Activated T-cell treated with anti-CD3 and anti-CD28 coated beads for 24 hours (primary cell): ENCODE measurements at places on chromosomes 7 and 10.

DNA sequence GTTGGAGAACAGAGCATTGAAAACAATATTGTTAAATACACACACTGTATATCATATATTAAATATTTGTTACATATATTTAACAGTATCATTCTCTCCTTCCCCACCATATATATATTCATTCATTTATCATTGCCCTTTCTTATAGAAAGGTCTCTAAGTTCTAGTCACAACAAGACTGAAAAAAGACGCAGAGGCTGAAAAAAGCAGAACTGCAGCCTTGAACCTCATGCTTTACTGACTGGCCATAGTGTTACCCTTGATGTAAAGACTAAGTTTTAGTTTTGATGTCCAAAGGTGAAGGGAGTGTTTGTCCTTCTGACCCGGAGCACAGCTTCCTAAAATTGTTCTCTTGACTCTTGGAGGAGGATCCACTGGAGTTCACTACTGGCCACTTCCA, 247.9 kb downstream of the PTEN start:
- no peak for DNase-seq

- no peak for DNase-seq
Observed at GRCh38 chr7:74253835-74254128, 417 bp downstream of the RFC2 start.

DNA sequence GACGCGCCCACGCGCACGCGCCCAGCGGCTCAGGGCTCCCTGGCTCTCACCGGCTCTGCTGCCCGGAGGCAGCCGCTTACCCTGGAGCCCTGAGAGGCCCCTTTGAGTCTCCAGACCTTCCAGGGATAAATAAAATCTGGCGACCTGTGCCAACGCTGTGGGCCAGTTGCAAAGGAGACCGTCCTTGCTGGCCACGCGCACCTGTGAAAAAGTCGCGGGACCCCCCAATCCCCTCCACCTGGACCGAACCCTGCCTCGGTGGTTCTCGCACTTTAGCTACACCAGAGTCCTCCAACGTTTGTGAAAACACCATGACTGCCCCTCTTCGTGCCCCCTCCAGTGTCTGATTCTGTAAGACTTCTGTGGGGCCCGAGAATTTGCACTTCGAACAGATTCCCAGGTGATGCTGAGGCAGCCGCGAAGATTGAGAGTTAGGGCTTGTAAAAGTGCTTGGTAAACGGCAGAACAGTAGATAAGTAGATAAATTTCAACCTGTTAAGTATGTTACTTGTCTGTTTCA, 102.4 kb upstream of the SVIL start:
- DNase-seq = no peak

DNA sequence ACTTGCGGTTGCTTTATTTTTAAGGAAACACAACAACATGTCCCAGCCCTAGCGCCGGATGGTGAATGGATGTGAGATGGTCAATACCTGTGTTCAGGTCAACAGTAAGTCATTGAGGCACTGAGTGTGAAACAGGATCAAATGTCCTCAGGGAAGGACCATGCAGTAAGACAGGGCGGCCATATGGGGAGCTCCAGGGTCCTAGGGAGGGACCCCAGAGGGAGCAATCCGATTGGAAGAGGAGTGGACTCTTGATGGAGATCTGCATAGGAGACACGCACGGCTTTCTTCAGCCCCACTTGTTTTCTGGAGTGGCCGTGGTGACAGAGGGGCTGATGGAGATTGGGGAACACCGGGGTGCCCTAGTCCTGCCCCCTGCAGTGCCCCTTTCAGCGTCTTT, 423.8 kb upstream of the MKI67 start:
- DNase-seq = no peak

- no peak for DNase-seq
Observed at GRCh38 chr10:6516929-6517284, 63.2 kb downstream of the PRKCQ start.

DNA sequence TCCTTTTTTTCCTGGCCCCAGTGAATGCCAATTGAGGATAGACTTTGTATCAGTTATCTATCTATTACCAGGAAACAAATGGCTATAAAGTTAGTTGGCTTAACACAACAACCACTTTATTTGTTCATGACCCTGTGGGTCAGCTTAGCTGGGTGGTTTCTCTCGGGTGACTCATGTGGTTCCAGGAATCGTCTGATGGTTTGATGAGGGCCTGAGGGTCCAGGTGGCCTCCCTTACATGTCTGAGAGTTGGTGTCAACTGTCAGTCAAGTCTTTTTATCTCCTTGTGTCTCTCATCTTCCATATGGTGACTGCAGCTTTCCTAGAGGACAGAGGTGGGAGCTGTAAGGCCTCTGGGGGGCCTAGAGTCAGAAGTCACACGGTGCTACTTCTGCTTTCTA, 15.3 kb upstream of the MAPK8 start:
- no peak for DNase-seq

- DNase-seq = no peak
Observed at GRCh38 chr7:48837266-48837665, 87.1 kb upstream of the CDC14C start.

- no peak for DNase-seq
Observed at GRCh38 chr10:31346953-31347352, 27.9 kb downstream of the ZEB1 start.

DNA sequence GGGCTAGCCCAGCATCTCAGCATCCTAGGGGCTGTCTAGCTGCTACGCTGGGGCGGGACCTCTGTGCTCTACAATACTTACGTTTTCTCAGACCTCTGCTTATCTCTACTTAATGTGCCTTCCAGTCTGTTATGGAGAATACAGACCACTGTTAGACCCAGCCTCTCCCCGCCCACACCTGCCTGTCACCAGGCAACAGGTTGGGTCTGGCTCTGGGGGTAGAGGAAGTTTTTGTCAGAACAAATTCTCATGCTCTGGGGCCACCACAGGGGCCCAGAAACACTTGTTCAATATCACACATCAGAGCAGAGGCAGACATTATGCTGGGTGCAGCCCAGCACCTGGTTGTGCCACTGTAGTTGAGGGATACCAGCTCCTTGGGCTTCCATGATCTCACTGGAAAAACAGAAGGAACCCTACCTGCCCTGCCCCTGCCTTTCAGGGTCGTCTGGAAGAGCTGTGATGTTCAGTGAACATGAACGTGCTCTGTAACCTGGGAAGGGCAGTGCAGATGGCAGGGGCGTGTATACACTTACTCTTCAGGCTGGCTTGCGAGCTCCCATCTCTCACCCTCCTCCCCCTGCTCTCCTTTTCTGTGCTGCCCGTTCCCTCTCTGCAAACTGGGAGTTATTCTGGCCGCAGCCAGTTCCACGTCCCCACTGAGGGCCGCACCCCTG, 135.2 kb upstream of the PODXL start:
- DNase-seq = no peak

GRCh38 chr10:103507235-103508191, 14.0 kb downstream of the NEURL1 start:
- DNase-seq = no peak

DNA sequence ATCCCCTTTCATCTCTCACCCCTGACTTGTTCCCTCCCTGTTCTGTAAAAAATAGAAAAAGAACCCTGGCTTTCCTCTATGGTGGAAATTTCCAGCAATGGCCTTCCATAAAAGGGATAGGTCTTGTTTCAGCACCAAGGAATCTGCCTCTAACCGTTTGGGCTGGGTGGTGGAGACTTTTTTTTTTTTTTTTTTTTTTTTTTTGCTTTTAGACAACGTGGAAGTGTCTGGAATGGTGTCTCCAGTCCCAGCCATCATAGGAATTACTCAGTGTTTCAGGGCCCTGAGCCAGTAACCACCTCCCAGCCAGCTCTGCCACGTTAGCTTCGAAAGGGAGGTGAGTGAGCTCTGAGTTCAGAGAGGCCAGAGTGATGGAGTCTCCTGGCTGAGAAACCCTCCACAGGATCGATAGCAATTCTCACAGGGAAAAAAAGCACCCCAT, 97.3 kb upstream of the COL1A2 start:
- DNase-seq = no peak

GRCh38 chr10:104334965-104335650, 3.2 kb downstream of the ITPRIP start:
- no peak for DNase-seq

DNA sequence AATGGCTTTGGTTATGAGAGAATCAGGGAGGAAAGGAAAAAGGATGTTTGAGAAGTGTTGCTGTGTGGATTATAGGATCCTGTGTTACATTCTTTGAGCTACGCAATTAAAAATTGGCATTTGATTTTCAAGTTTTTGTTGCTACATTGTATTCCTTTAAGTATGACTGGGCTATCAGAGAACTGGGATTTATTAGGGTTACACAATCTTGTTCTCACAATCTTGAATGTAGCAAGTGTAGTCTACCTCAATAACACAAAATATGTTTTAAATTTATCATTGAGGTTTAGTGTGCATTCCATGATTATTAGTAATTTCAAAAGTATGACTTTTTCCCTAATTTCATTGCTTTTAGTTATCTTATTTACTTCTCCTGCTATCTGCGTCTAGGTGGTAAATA, 113.9 kb downstream of the CACNB2 start:
- DNase-seq = no peak

DNA sequence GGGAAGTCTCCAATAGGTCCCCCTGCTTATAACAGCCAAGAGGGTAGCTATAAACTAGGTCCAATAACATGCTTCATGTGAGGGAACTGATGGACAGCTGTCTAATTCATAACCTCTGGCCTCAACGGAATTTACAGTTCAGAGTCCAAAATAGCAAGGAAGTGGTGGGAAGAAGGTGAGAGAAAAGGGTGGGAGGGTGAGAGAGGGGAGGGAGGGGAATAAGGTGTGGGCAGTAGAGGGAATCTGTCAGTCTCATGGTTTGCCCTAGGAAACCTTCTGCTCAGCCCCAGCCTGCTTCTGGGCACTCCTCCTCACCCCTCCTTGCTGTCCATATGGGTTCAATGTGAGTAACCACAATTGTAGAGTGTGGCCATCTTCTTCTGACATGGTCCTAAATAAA, 133.4 kb upstream of the ADO start:
- no peak for DNase-seq

DNA sequence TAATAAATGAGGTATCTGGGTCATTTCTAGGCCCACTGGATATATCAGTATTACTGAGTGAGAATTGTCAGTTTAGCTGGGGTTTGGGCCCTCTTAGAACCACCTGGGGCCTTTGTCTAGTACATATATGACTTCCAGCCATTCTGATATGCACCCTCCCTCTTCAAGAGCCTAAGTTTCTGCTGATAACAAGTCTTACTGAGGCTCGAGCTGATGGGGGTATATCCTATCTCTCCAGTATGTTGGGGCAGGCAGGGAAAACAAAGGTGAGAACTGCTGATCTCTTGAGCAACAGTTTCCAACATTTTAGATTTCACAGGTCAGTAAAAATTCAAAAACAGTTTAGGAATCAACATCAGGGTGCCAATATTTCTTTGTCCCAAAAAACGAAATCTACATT, 10.8 kb upstream of the ZNRF2 start:
- DNase-seq = no peak

DNA sequence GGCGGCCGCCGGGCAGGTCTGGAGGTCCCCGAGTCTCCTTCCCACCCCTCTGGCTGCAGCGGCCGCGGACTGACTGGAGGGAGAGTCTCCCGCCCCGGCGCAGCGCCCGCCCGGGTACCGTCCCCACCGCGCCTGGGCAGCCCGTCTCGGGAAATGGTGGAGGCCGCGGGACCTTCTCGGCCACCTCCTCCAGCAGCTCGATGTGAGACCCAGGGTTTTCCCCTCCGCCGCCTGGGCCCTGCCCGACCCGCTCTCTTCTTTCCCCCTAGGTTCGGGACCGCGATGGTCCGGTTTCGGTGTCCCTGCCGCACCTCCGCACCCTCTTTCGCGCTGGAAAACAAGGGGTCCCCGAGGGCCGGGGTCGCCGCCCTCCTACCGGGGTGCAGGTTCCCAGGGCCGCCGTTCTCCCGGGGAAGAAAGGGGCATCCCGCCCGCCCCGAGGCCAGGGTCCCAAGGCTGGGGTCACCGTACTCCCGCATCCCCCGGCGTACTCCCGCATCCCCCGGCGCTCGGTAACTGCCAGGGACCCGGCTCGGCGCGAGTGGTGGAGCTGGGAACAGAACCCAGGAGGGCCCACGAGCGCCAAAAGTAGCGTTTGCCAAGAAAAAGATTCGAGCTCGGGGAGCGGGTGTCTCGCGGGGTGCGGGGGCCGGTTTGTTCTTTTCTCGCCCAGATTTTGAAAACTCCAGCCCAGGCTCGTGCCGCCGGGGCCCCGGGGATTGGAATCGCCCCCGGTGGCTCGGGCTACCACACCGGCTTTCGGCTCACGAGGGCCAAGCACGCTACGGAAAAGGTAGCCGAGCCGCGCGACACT, 3.4 kb downstream of the TNRC18 start:
- DNase-seq = no peak

DNA sequence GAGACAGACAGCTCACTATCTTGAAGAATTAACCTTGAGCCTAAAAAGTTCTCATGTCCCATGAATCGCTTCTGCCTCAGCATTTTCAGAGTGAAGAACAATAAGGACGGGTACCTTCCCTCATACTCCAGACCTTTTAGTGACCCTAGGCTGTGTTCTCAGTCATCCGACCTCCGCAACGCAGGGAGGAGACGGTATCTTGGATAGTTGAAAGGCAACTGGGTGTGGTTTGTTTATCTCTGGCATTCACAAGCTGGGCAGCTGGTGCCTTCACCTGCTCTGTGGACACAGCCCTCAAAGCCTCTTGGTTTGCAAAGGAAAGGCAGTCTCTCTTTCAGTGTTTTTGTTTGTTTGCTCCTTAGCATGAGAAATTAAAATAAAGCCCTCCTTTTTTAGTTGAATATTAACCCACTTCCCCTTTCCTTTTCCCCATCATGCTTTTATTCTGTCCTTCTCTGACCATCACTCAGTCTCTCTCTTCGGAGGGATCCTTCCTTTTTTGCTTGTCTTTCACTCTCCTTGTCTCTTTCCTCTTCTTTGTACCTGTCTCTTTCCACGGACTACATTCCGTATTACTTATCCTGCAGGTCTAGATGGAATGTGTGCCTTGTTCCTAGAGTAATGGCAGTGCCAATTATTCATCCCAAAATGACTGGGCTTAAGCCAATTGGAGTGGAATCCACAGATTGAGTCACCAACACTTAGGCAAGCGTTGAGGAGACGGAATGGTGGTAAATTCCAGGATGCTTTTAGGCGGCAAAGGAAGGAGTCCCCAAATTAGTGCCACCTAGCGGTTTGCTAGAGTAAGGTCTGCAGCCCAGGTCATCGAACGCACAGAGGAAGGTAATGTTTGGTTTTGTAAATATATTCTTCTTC, 45.8 kb downstream of the PRR15 start:
- DNase-seq = no peak

- no peak for DNase-seq
Observed at GRCh38 chr10:29481906-29482440, 152.8 kb downstream of the SVIL start.

DNA sequence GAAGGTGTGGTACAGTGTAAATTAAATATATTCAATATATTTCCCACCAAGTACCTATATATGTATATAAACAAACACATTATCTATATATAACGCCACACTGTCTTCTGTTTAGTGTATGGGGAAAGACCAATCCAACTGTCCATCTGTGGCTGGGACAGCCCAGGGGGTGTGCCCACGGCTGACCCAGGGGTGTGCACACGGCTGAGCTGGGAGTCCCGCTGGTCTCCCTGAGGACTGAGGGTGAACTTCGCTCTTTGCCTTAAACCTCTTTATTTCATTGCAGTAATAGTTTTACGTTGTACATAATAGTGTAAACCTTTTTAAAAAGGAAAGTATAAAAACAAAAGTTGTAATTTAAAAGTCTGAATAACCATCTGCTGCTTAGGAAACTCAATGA, 6.3 kb downstream of the EN2 start:
- DNase-seq = no peak

- no peak for DNase-seq
Observed at GRCh38 chr7:116165717-116166116, 44.6 kb upstream of the TES start.
